ENCODE measurements at places on chromosomes 16 and 17.

DNA sequence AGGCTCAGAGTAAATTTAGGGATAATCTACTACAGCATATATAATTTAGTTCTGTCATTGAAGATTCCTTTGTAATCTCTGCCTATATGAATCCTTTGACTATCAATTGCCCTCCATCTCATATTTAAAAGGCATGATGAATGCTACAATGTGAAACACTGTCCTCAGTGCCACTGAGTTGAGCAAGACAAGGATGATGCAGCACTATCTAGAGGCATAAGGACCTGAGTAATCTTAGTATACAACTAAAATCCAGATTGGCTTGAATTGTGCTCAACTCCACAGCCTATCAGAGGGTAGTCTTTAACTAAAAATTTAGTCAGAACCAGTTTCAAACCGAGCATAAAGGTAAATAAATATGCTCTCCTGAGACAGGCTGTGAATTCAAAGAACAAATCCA, 11.6 kb upstream of the STRADA start:
- DNase-seq: peak; percentile 74

DNA sequence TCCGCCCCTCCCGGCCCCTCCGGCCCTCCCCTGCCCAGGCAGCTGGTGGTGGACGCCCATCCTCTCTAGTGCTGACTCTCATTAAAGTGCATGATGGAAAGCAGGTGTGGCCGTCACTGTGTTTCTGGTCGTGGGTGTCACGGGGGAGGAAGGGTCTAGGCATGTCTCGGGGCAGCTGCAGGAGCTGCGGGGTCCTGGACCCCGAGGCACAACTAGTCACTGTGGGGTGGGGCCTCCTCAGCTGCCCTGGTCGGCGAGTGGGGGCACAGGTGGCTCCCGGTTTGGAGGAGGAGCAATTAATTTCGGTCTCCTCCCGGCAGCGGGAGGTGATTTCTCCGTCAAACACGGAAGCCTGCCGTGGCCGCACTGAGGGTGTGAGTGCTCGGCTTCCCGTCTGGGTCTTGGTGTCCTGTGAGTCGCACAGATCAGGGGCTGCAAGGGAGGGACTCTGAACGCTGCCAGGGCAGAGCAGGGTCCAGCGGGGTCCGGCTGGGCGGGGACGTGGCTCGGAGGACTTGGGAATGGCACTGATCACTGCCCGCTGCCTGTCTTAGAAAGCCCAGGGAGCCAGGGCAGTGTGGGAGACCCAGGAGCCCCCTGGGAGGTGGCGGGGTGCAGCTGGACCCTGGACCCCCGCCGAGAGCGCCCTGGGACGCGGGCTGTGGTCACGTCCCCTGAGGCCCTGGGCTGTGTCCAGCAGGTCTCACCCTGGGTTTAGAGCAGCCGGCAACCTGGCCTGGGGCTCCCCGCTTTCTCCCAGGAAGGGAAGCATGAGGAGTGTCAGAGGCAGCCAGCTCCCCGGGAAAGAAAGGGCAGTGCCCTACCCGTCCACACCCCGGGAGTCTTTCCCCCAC, 3.3 kb downstream of the TPSD1 start:
- DNase-seq: no peak

GRCh38 chr17:78314683-78315354, 45.1 kb downstream of the SOCS3 start:
- no peak for DNase-seq

DNA sequence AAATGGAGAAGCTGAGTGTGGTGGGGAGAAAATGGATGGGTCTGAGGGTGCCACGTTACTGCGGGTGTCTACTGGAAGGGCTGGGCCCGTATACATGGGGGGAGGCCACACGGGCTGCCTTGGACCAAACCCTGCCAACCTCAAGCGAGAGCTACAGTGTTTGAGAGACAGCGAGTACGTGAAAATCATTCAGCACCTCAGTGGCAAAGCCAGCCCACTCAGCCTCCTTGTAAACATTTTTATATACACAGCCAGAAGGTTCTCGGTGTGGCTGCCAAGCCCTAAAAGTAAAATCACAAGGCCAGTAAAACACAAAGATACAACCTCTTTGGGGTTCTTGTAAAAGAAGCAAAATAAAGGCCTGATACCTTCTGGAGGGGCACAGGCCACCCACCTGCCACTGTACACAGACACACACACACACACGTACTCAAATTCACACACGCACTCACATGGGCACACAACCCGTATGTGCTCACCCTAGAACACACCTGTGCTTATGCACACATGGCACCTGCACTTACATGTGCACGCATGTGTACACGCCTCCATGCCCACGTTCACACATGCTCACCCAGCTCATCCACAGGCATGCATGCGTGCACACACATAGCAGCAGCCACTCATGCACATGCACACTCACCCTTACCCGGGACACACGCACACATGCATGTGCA, 102.8 kb downstream of the GSG1L start:
- DNase-seq: no peak

- peak; percentile 13 for DNase-seq
Observed at GRCh38 chr16:56776562-56776961, 46.6 kb downstream of the NUP93 start.
